ENCODE measurements at places on chromosomes 3 and 15.
A peak's percentile ranks its signal among the peaks of the same experiment; 100 is the strongest.

DNA sequence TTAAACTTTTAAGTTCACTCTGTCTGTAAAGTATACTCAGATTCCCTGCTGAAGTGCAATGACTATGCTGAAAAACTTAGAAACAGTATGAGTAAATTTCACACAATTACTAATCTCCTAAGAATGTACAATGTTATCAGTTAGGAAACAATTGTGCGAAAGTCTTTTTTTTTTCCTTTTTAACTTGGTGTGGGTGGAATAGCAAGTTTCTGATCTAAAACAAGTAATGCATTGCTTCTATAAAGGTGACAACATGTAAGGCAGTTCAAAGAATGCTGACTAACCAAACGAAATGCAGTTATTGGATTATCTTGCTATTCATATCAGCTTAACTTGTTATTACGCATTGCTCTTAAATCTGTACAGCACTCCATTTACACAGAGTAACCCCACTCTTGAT is 19.3 kb upstream of the SLC12A8 start:
- DNase-seq, result no peak

DNA sequence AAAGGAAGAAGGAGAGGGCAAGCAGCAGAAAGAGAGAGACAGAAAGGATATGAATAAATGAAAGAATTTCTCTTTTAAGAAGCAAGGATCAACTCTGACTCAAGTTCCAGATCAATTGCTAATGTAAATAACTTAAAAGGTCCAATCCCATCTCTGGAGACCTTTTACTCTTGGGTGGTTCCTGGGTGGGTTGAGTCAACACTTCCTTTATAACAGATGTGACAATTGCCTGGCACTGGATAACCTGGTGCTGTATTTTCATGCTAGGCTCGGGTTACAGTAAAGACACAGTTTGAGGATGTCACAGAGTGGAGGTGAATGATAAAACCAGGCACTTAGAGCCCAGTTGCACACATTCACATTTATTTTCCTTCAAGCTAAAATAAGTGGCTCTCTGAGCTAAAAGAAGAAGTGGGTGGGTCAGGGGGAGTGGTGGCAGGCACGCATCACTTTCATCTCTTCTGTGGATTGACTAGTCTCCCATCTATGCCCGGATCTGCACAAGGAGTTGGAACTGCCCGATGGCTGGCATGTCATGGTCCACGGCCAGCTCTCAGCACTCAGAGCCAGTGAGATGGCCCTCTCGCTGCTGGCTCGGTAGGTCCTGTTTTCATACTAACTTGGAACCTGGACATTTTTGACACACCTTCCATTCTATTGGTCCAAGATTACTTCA is 465.8 kb downstream of the FOXP1 start:
- no peak for DNase-seq

GRCh38 chr3:67647390-67647878 is 7.0 kb downstream of the SUCLG2 start:
- DNase-seq, result no peak

- no peak for DNase-seq
Measured at GRCh38 chr3:105613120-105613519, 246.4 kb downstream of the ALCAM start.

DNA sequence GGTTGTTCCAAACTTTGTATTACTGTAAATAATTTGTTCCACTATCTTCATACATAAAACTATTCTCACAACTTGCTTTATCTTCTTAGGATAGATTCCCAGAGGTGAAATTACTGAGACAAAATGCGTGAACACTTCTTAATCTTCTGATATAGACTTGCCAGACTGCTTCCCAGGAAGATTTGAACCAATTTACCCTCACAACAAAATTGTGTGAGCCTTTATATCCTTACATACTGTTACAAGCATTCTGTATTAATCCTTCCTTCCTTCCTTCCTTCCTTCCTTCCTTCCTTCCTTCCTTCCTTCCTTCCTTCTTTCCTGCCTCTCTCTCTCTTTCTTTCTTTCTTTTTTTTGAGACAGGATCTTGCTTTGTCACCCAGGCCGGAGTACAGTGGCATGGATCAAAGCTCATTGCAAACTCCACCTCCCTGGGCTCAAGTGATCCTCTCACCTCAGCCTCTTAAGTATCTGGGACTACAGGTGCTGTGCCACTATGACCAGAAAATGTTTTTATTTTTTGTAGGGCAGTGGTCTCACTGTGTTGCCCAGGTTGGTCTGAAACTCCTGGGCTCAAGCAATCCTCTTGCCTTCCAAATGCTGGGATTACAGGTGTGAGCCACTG is 57.1 kb upstream of the SSR3 start:
- no peak for DNase-seq

- DNase-seq, result no peak
Measured at GRCh38 chr3:111737706-111738086, 121.4 kb upstream of the PHLDB2 start.

DNA sequence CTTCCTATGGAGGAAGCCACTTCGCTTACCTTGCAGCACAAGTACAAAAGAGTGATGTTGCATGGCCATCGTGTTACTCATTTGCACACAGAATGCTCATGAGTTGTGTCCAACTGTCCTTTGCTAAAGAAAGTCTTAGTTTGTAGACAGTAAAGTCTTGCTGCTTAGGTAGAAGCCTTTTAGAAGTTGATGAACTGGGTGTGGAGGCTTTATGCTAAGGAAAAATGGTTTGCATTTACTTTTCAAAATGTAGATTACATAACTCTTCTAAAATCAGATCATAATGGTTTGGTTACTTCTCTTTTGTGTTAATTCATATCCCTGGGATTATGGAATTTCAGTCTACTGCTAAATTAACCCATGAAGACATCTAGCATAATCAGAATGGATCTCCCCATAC is 84.5 kb upstream of the FLNB start:
- DNase-seq, result no peak

DNA sequence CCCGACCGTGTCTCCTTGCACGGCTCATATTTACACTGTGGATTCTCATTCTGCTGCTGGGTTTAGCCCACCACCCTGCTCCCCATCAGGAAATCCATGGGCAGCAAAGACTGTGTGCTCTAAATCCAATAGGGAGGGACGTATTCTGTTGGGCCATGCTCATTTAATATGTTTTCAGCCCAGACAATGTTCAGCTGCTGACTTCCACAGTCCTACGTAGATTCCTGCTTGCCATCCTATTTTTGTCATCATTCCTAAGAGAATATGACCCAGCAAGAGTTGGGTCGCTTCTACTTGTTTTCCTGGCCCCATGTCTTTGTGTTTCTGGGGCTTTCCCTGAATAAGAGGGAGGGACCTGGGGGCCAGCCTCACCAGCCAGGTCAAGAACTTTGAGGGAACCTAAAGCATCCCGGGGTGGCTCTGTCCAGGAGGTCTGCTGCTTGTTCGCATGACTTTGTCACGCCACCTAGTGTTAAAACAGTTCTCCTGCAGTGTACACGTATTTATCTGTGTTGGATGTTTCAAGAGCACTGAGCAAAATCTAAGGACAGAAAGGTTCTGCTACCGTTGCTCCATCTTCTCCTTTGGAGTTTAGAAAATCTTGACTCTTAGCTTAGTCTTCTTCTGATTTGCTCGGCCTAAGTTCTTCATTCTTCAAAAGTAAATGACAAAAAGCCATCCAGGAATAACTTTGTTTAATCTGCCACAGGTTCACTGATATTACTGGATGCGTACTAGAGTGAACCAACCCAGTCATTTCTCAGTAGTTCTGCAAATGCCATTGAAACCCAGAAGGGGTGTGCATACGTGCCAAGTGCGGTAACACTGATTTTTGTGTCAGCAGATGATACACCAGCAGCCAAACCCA is 79.8 kb upstream of the NR2E3 start:
- DNase-seq, result peak; percentile 5

- no peak for DNase-seq
Measured at GRCh38 chr15:55823699-55824340, 80.9 kb upstream of the PRTG start.

DNA sequence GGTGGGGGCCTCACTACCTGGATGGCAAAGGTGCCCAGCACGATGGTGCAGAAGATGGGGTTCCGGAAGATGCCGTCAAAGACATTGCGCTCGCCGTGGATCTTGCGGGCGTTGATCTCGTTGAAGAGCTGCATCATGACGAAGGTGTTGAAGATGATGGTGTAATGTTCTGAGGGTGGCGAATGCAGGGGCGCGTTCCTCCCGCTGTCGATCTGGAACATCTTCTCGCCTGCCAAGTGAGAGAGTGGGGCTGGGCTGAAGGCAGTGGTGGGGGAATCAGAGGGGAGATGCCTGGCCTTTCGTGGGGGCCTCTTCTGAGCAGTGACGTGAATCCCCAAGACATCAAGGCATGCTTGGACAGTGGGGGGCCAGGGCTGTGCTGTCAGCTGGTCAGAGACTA is 19.6 kb upstream of the SEC13 start:
- no peak for DNase-seq
